ENCODE measurements at places on chromosomes 2 and 18. TPM values are rescaled to one million over a fixed set of nuclear protein-coding genes. Genes with fewer than 3 reads are reported as not detected.

The KCNJ3 gene
- 2.6 TPM for total RNA-seq

The RAB11FIP5 gene
- total RNA-seq: 19.0 TPM

The GALNT3 gene
- not detected for total RNA-seq

The PARD6G gene
- 2.1 TPM for total RNA-seq

The AQP12B gene
- total RNA-seq: not detected

The DUSP19 gene
- 12.1 TPM for total RNA-seq

The ERMN gene
- not detected for total RNA-seq

The IRS1 gene
- 15.9 TPM for total RNA-seq

The FOXI3 gene
- not detected for total RNA-seq

The DYSF gene
- 57.8 TPM for total RNA-seq

The POTEI gene
- not detected for total RNA-seq

The OSBPL6 gene
- 3.4 TPM for total RNA-seq

The LYPD6 gene
- total RNA-seq: 0.14 TPM

The UGT1A3 gene
- total RNA-seq: not detected

The KCNE4 gene
- total RNA-seq: 3.6 TPM

The RAX gene
- not detected for total RNA-seq

The TCF23 gene
- 0.16 TPM for total RNA-seq
